ENCODE measurements at places on chromosomes 2 and 18. TPM values are rescaled to one million over a fixed set of nuclear protein-coding genes. Genes with fewer than 3 reads are reported as not detected.

- DNase-seq: no peak
Observed at GRCh38 chr2:232882085-232882484, 12.0 kb downstream of the SNORC start.

- DNase-seq: no peak
Observed at GRCh38 chr2:167361426-167361825, 473.1 kb downstream of the XIRP2 start.

- no peak for DNase-seq
Observed at GRCh38 chr2:196391149-196391479, 219.7 kb upstream of the STK17B start.

DNA sequence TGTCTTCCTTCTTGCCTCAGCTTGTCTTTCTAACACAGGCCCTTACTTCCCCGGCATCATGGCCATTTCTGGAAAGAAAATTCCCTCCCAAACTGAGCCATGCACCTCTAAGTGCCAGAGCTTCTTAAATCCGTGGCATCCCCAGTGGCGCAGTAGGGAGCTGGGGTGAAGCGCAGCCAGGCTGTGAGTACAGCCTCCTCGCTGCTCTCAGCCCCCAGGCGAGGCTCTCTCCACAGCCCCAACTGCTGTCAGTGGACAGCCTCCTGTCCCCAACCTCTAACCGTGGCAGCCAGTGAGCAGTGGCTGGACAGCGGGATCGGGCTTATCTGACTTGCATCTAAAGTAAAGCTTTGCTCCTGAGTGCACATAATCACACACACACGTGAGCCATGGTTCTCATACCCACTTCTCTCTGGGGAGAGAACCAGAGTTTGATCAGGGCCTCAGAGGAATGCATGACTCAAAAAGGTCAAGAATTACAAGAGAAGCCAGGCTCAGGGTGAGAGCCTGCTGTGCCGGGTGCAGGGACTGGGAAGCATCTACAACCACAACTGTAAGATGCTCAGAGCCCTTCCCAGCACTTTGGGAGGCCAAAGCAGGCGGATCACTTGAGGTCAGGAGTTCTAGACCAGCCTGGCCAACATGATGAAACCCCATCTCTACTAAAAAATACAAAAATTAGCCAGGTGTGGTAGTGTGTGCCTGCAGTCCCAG lies 50.7 kb downstream of the SFXN5 start:
- no peak for DNase-seq

DNA sequence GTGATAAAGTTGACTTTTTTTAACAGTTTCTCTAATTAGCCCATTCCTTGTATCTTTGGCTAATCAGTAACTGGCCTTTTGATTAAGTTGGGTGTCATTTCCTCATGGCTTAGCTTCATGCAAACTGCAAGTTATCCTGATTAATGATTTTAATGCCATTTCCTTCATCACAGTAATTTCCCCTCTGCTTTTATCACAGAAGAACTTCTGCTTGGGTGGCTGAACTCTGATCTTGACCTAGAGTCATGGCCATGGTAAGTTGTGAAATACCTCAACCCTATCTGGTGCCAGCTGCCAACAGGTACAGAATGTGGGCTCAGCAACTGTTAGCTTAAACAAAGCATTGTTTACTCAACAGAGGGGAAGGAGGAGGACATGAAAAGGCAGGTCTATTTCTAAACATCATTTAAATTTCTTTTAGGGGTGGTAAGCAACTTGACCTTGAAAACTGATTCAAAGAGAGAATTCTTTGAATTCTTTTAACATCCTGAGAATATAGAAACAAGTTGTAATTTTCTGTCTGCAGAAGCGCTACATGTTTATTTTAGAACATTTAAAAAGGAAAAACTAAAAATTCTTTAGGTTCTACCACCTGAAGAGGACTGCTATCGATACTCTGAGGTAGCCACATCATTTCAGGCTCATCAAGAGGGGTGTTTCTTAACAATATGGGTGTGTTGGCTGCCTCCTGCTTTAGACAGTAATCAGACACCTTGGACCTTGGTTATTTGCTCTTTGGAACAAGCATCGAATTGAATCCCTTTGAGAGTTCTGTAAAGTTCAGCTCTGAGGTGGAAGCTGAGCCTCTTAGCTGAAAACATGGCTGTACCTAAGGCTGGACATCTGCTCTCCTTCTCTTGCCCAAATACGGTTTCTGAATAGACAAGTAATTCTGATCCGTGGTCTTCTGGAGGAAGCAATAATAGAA lies 39.7 kb downstream of the ANXA4 start:
- no peak for DNase-seq

DNA sequence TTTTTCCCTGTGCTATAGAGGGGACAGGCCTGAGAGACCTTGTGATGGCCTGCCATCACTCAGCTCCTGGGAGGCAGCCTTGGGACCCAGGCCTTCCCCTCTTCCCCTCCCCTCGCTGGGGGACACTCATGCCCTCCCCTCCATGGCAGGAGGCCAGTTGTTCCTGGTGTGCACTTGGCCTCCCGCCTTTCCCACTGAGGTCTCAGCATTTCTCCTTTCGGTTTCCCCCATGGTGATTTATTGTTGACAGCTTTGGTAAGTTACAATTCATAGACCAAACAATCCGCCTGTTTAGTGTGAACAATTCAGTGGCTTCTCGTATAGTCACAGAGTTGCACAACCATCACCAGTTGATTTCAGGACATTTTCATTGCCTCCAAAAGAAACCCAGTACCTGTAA lies 10.2 kb upstream of the CNDP1 start:
- no peak for DNase-seq

- DNase-seq: no peak
Observed at GRCh38 chr18:4264347-4264791, 190.7 kb downstream of the DLGAP1 start.

The OTOS gene
- polyA plus RNA-seq: not detected
